G401 (cell line): ENCODE measurements at places on chromosomes 4 and X.
A peak's percentile ranks its signal among the peaks of the same experiment; 100 is the strongest.

DNA sequence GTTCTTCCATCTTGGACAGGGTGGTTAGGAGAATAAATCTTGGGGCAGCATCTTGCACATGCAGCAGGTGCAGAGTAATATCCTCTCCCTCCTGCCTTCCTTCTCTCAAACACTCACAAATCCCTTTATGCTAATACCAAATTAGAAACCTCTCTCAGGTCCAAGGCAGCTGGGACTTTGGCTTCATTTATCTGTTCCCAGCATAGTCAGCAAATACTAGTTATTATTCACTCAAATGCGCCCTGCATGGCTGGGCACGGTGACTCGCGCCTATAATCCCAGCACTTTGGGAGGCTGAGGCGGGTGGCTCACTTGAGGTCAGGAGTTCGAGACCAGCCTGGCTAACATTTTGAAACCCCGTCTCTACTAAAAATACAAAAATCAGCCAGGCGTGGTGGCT lies 156.0 kb upstream of the GALNT7 start:
- DNase-seq: peak; percentile 78

DNA sequence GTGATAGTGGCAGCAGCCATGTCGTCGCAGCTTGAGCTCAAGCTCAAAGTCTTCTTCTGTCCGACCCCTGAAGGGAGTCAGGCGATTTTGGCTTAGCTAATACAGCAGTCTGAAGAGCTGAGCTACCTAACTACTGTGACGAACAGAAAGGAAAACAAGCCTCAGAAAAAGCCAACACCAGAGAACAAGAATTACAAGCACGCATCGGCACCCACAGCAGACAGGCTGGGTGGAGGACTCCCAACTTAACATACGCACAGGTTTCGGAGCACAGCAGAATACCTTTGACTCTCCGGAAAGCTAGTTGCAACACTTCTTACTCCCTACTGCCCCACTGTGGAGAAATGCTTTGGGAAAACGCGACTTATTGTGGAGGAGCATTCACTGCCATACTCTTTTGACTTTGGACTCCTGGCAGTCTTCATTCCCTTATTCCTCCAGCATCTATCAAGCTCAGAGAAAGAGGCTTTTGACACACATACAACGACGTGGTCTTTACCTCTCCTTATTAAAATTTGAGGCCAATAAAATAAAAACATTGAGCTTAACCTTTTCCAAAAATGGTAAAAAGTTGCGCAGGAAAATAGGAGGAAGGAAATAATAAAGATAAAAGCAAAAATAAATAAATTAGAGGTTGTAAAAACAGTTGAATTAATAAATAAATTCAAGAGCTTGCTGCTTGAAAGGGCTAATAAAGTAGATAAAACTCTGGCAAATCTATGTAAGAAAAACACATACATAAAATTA lies 41.3 kb upstream of the GPC3 start:
- peak; percentile 47 for DNase-seq

- DNase-seq: no peak
Observed at GRCh38 chr4:148962539-148963290, 520.5 kb upstream of the NR3C2 start.

- no peak for DNase-seq
Observed at GRCh38 chr4:168655182-168655581, 158.3 kb downstream of the PALLD start.

GRCh38 chr4:114941503-114941902 lies 171.9 kb downstream of the NDST4 start:
- peak; percentile 10 for DNase-seq

DNA sequence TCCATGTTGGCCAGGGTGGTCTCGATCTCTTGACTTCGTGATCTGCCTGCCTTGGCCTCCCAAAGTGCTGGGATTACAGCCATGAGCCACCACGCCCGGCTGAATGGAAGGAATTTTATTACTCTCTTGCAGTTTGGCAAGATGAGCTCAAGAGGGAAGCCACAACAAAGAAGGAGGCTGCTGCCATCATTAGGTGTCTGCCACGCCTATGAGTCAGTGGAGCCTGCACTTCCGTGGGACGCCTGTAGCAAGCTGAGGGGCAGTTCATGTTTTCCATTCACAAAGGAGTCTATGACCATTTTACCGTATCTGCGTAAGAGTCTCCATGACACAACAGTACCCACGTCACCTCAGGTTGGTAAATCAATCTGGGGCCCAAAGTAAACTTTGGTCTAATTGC lies 51.2 kb upstream of the CHRNA9 start:
- no peak for DNase-seq

GRCh38 chr4:153114771-153115321 lies 89.4 kb upstream of the TRIM2 start:
- DNase-seq: no peak

DNA sequence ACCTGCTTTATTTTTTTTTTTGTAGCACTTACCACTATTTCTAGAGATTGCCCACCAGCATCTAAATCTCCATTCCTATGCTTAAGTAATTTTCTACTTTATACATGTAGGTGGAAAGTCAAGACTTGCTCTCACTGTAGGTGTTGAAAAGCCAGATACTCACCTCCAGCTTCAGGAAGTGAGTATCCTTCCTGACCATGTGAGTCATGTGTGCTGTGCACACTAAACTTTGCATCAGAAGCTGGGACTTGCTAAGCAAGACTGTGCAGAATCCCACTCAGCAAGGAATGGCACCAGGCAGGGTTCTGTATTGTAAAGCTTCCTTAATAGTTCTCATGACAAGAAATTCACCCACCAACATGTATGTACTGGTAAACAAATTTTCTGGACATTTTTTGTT lies 151.8 kb downstream of the POU4F2 start:
- no peak for DNase-seq

DNA sequence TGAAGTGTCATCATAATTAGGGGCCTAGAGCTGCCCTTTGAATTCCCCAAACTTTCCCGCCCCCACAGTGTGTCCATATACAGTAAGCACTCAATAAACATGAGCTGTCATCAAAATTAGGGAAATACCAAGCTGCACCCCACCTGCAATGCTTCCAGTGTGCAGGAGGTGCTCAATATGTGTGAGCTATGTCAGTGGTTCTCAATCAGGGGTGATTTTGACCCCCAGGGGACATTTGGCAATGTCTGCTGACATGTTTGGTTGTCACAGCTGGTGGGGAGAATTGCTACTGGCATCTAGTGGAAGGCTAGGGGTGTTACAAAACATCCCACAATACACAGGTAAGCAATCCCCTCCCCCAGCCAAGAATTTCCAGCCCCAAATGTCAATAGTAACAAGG lies 748 bp downstream of the CFP start:
- no peak for DNase-seq

DNA sequence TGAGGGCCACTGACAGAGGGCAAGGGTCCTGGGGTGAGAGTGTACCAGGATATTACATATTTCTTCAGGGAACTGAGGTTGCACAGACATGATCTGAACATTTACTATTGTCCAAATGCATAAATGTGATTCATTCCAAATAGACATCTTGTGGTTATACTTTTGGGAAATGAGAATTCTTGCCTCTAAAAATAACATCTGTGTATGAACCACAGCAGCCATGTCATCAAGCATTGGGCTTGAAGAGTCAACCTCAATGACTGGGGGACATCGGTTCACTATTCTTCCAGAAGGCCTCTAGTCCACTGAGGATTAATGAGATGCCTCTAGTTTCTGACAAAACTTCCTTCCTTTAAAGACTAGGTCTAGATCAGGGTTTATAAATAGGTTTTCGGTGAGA lies 193.1 kb upstream of the GPC4 start:
- no peak for DNase-seq

- no peak for DNase-seq
Observed at GRCh38 chr4:17033025-17033767, 134.8 kb upstream of the LDB2 start.

DNA sequence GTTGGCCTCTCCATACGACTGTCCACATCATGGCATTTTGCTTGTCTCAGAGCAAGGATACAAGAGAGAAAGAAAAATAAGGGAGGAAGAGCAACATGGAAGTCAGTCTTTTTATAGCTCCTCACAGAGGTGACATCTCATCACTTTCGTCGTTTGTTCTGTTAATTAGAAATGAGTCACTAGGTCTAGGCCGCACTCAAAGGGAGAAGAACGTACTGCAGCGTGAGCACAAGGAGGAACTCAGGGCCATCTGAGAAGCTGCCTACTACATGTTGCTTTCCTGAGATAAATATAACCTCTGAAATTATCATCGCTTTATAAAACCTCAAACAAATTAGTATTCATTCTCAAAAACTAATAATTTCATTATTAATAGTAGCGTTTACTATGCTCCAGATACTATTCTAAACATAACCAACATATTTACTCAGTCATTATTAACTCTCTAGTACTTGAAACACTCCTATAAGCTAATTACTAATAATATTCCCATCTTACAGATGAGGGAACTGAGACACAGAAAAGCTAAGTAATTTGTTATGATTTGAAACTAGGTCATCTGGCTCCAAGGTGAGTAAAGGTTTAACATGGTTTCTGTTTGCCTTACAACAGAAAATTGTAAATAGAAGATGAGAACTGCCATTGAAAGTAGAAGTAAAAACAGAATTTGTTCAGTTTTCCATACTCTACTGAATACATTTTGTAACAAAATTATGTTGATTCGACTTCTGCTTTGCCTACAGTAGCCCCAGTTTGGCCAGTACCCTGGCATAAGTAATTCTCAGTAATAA lies 213.2 kb upstream of the UGT8 start:
- no peak for DNase-seq

DNA sequence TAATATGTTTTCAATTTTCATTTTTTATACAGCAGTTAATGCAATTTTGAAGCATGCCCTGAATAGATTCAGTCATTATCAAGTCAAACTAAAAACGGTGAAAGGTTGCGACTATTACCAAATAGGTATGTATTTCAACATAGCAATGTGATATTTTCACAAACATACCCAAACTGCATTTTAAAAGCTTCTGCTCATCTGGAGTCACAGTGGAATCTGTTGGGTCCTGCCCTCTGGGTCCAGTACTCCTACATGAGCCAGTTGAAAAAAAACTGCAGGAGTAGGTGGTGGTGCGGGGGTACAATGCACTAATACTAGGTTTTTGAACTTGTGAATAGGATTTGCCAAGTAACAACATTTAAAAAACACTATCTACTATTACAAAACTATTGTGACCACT lies 938 bp downstream of the GPR34 start:
- no peak for DNase-seq

DNA sequence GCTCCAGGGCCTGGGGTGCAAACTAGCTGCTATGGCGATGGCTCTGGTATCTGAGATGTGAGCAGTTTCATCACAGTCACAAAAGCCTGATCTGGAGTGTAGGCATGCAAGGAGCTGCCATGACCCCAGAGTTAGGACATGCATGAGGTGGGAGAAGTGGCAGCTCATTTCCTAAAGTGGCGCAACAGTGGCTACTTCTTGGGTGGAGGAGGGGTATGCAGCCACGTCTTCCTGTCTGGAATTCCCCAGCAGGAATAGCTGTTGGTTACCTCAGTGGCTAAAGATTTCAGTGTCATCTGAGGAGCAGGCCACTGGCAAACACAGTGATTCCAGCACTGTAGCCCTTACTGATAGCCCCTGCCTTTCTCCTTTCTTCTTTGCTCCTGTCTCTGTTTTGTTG lies 1382.5 kb downstream of the C4orf33 start:
- no peak for DNase-seq
